Epithelial cell of proximal tubule (primary cell): ENCODE measurements at places on chromosomes 6 and 20. TPM values are rescaled to one million over a fixed set of nuclear protein-coding genes. Genes with fewer than 3 reads are reported as not detected.
A peak's percentile ranks its signal among the peaks of the same experiment; 100 is the strongest.

GRCh38 chr6:31087494-31088089 lies 24.8 kb downstream of the C6orf15 start:
- peak; percentile 48 for DNase-seq

DNA sequence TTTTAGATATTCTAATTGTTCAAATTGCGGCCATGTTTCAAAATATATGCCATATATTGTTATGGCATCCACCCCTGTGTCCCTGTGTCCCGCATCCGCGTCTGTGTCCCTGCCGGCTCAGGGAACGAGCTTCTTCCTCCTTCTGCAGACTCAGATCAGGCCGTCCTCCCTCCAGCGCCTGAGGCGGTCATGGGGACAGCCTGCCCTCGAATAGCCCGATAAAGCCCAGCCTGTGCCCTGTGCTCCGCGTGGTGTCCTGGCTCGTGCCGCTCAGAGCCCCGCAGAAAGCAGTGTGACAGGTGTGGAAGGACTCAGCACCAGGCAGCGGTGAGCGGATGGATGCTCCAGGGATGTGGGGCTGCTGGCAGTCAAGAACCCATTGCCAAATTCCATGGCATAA lies 663.4 kb upstream of the DEFB115 start:
- no peak for DNase-seq

GRCh38 chr20:8151372-8151771 lies 19.3 kb downstream of the PLCB1 start:
- no peak for DNase-seq

Gene C4B
- total RNA-seq: 1.1 and 1.2 TPM in 2 replicates

GRCh38 chr20:43658069-43658722 lies 8.7 kb upstream of the MYBL2 start:
- no peak for DNase-seq

Gene REM1
- total RNA-seq: not detected in 2 replicates

DNA sequence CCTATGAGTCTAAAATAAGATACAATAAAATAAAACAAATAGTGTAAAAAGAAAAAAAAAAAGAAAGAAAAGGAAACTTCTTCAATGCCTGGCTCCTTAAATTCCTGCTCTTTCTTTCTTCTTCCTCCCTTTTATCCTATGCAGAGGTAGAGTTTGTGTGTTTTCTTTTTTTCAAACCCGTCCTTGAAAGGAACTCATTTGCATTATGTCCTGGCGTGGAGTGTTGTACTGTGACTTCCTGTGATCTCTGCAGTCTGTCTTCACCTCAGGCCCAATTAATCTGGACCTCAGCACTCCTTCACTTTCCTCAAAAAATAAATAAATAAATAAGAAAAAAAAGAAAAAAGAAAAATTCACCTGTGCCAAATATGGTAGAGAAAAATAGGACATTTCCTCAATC lies 541.9 kb upstream of the SPTLC3 start:
- no peak for DNase-seq

GRCh38 chr20:25859649-25860530 lies 163.2 kb upstream of the ZNF337 start:
- DNase-seq: no peak

DNA sequence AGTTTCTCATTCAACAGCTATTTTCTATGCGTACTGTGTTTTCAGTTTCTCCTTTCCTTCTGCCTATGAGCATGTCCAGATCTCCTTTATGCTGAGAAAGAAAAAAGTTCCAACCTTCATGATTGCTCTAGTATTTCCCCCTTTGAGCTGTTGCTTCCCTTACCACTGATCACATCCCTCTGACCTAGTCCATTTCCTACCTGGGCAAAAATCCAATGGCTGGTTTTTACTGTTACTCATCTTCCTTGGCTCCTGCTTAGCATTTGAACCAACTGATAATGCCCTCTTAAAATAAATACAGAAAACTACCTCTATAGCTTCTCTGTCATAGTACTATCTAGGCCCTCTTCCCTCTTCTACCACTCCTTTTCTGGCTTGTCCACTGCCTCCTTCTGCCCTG lies 6.0 kb downstream of the RFX6 start:
- DNase-seq: no peak

DNA sequence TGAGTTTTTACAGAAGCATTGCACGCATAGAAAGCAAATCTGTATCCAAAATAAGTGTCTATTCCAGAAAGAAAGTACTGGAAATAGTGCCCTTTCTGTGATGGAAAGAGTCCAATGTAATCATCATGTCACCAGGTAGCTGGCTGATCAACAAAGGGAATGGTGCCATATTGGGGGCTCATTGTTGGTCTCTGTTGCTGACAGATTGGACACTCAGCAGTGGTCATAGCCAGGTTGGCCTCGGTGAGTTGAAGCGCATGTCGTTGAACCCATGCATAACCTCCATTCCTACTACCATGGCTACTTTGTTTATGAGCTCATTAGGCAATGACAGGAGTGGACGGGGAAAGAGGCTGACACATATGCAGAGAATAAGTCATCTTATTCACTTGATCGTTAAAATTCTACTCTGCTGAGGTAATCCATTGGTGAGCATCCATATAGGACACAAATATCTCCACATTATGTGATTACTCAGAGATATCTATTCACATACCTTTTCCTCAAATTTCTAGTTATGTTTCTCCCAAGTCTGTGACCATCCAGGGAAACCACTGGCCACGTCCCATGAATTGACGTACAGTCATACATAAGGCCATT lies 560.5 kb downstream of the HAO1 start:
- no peak for DNase-seq

GRCh38 chr6:144477856-144478255 lies 192.7 kb downstream of the UTRN start:
- DNase-seq: no peak

DNA sequence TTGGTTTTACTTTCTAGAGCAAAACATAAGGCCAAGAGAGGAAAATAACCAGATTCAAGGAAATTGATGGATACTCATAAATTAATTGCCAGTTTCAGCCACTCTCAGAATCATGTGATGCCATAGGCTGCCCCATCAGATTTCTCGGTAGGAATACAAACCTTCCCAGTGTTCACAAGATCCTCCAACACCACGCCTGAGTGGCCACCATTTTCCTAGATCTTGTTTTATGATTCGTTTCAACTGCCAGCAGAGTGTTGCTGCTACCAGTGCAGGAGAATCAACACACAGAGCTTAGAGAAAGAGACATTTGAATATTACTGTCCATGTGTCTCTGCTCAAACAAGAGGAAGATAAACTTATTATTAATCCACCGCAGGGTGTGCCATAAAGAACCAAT lies 434.2 kb upstream of the CDH4 start:
- no peak for DNase-seq

GRCh38 chr20:8131598-8132483 lies at the start of gene PLCB1:
Gene PLCB1 (plus strand): TSS chr20:8132266. CDS start chr20:8132652, 386 bp downstream.
- DNase-seq: no peak

GRCh38 chr6:82178077-82178758 lies 69.3 kb downstream of the IBTK start:
- DNase-seq: no peak

Gene SALL4
- total RNA-seq: 1.4 and 3.7 TPM in 2 replicates

- DNase-seq: no peak
Measured at GRCh38 chr6:75183099-75183541, 22.7 kb downstream of the COL12A1 start.

Gene BPIFB2
- total RNA-seq: not detected in 2 replicates

DNA sequence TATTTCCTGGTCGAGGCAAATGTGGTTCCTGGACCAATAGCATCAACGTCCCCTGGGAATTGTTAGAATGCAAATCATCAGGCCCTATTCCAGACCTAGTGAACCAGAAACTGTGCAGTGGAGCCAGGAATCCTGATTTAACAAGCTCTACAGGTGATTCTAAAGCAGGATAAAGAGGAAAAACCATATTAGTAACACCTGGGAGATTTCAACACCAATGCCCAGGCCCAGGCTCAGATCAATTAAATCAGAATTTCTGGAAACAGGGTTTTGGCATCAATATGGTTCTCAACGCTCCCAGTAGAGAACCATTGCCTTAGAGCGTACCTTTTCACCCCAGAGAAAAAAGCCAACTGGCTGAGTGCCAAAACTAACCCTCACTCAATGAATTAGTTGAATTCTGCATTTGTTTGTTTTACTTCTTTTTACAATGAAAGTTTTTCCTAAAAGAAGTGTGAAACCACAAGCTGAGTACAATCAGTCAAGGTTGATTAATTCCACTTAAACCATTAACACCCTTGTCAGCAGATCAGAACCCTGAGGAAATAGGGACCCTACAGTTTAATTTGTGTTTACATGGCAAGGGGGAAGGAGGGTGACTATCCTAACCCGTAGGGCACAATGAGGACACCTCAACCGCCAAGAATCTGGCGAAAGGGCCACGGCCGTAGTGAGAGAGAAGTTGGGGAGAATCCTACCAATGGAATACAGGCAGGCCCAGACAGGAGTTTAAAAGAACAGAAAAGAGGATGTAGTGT lies 34.9 kb upstream of the LOC128125822 start:
- no peak for DNase-seq

Gene TCP11
- total RNA-seq: 0.29 TPM in 1 of 2 replicates, not detected in the other

- no peak for DNase-seq
Measured at GRCh38 chr6:3258720-3259490, at the start of gene PSMG4. Gene PSMG4 (plus strand): TSS chr6:3258947. CDS start chr6:3259023, 76 bp downstream.

DNA sequence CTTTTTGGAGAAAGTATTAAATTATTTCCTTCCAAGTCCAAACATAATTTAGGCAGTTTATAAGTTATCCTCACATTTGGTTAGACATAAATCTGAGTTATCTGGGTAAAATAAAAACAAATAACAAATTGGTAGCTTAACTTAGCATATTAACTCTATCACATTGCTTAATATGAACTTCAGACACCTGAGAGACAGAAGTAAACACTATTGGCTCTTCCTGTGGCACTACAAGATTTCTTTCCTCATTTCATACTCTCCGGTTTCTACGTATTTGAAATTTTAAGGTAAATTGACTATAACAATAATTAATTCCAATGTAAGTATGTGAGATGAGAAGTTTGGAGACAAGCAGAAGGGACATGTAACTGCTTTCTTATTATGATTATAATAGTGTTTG lies 106.8 kb downstream of the TRMT11 start:
- DNase-seq: no peak

GRCh38 chr20:3510110-3510509 lies 39.3 kb downstream of the ATRN start:
- no peak for DNase-seq

Gene BPIFA3
- not detected in 2 replicates for total RNA-seq

Gene COL9A3
- total RNA-seq: 2.8 and 4.6 TPM in 2 replicates

GRCh38 chr6:136646377-136646776 lies 96.2 kb upstream of the MAP7 start:
- DNase-seq: no peak

Gene LRRC1
- 8.5 and 9.3 TPM in 2 replicates for total RNA-seq

DNA sequence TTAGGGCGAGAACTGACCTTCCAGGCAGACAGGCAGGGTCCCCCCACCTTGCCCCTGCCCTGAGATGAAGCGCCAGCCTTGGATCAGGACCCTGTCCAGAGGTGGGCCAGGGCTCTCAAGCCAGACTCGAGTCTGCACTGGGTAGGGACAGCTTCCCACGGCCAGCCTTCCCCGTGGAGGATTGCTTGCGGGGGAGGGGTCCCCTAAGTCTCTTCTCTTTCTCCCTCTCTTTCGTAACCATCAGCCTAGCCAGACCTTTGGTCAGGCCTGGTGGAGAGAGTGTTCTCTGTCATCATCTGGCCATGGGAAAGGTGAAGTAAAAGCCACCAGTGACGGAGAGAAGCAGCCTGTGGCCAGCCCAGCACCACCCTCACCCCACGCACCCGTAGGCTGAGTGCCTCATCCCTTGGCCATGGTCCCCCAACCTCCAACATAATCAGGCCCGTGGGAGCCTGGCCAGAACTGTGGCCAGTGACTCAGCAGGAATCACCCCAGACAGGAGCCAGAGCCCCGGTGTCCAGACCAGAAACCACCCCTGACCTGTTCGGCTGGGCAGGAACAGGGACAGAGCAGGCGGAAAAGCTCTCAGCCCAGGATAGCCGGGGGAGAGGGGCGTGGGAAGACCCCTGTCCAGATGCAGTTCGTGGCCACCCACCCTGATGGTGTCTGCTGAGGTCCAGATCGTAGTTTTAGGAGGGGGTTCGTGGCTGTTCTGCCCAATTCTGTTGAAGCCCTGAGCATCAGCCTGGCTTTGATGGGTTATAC lies 47.1 kb downstream of the SNAI1 start:
- peak; percentile 54 for DNase-seq

DNA sequence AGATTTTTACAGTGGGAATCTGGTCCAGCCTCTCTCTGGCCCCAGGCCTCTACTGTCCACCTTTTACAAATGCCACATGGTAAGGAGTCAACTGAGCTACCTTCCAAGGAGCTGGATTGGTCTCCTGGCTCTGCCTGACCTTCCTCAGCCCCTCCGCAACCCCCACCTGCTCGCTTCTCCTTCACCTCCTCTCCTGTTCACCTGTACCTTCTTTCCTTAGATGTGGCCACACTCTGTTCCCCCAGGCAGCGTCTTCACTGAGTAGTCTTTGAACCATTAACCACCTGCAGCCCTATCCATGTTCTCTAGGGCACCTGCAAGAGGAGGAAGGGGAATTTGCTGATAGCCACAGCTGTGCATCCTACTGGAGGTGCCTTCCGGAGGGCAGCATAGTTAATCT lies 55.3 kb upstream of the DDR1 start:
- DNase-seq: no peak

DNA sequence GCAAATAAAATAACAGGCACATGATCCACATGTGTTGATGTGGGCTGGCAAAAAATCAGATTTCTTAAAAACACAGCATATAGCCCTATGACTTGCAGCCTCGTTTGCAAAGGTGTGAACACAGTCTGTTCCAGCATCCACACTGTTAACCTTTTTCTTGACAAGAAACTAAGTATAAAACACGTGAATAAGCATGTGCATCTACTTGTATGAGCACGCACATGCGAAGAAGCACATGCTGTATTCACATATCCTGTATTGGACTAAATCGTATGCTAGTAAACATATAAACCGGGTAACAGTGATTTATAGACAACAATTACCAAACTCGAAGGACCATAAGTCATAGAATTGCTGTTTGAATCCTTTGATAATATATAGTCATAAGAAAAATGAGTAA lies 218.7 kb downstream of the HDGFL1 start:
- no peak for DNase-seq

- no peak for DNase-seq
Measured at GRCh38 chr20:38245753-38246152, 14.8 kb downstream of the KIAA1755 start.

- DNase-seq: no peak
Measured at GRCh38 chr6:71499667-71500066, 211.1 kb downstream of the OGFRL1 start.

GRCh38 chr6:16967470-16967817 lies 134.4 kb upstream of the STMND1 start:
- no peak for DNase-seq

Gene C6orf132
- total RNA-seq: 15.3 and 19.8 TPM in 2 replicates

GRCh38 chr6:112150363-112150762 lies 63.0 kb downstream of the FAM229B start:
- DNase-seq: no peak

Gene FAM217A
- total RNA-seq: not detected in 2 replicates

Gene NRN1
- total RNA-seq: 0.72 and 1.1 TPM in 2 replicates

Gene BNIP5
- total RNA-seq: under 0.01 TPM in 1 of 2 replicates, not detected in the other

- DNase-seq: no peak
Measured at GRCh38 chr6:56002336-56002735, 126.9 kb upstream of the BMP5 start.

DNA sequence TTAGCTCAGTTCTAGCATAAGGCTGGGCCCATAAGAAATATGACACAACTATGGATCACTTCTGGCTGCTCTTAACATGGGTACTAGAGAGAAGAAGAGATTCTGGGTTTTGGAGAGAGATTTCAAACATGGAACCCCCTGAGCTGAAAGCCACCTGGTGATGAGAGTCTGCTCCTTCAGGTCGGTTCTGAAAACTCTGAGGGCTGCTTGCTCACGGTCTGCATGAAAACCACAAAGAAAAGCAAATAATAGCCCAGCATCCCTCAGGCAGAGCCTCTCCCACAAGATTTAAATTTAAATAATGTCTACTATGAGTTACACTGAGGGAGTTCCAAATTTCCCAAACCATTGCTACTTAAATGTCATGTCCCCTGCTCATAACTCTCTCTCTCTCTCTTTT lies 301.5 kb downstream of the BMP7 start:
- no peak for DNase-seq

Gene MARCKS
- 133 and 177 TPM in 2 replicates for total RNA-seq
